ENCODE measurements at places on chromosomes 16 and 17.

DNA sequence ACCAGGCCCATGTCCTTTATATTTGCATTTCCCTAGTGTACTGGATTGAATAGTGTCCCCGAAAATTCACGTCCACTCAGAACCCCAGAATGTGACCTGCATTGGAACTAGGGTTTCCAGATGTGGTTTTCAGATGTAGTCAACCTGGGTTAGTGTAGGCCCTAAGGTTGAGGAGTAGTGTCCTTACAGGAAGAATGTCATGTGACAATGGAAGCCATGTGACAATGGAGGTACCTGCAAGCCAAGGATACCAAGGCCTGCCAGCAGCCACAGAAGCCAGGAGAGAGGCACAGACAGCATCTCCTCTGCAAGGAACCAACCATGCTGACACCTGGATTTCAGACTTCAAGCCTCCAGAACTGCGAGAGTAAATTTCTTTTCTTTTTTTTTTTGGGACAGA is 5.2 kb upstream of the PRR15L start:
- DNase-seq = no peak

DNA sequence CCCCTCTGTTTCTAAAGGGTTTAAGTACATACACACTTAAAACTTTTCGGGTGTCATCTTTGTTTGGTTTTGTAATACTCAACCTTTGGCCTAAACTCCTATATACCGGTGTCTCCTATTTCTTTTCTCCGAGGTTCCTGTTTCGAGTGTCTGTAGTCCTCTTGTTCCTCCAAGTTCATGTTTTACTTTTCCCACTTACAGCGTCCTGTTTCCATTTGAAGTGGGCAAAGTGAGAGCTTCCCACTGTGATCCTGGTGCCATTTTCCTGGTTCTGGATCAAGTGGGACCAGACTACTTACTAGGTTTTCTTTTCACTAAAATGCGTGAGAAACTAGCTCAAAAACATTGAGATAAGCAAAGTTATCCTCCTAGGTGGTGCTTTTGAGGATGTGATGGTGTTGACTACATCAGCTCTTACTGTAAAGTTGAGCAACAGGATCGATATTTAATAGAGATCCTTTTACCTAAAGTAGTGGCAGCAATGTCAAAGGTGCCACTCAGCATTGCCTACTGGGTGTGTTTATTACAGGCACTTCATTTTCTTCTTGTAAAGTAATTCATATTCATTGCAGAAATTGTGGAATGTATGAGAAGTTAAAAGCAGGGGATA is 1.3 kb downstream of the PSMD3 start:
- no peak for DNase-seq

GRCh38 chr17:3030096-3030495 is 33.3 kb downstream of the OR1D5 start:
- no peak for DNase-seq

DNA sequence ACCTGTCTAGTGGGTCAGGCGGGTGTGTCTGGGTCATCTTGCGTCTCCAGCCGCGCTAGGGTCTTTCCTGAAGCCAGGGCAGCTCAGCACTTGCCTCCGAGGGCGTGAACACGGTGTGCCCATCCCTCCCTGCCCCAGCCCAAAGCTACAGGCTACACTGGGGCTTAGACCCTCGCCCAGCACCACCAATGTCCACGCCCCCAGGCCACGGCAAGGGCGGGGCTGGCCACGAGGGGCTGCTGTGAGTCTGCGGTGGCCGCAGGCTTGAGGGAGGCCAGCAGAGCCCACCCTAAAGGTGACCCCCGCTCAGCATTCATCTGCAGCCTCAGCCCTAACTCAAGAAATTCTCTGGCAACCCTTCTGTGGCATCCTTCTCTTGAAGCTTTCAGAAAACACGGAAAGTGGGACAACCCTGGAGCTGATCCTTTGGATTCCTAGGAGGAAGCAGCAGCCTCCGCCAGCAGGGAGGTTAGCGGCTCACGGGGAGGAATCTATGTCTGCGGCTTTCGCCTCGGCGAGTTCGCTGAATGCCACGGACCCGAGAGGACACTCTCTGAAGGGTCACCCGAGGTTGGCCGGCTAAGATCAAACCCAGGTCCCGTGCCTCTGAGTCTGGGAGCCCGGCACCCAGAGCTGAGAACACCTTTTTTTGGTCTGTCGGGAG is 41.7 kb downstream of the TIMM22 start:
- no peak for DNase-seq

DNA sequence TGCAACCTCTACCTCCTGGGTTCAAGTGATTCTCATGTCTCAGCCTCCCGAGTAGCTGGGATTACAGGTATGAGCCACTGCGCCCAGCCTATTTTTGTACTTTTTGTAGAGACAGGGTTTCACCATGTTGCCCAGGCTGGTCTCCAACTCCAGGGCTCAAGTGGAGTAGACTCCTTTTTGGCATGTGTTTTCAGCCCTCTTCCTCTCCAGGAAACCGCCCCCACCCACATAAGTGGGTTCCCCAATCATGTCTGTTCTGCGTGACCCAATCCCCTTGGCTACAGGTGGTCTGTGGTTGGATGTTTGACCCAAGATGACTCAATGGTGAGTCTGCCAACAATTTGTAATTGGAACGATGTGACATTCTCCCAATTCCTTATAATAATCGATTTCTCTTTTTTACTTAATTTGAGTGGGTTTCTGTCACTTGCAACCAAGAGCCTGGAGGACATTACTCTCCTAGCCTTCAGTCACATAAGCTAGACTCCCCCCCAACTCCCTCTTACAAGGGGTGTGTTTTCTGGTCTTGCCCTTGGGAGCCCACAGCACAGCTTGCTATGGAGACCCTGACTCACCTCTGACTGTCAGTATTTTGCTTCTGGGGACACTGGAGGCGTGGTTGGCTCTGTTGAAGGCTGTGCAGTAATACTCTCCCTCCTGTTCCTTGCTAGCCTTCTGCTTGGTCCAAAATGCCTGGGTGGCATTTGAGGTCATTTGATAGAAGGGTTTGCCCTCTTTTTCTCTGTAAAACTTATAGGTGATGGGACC is 34.9 kb downstream of the PECAM1 start:
- no peak for DNase-seq

DNA sequence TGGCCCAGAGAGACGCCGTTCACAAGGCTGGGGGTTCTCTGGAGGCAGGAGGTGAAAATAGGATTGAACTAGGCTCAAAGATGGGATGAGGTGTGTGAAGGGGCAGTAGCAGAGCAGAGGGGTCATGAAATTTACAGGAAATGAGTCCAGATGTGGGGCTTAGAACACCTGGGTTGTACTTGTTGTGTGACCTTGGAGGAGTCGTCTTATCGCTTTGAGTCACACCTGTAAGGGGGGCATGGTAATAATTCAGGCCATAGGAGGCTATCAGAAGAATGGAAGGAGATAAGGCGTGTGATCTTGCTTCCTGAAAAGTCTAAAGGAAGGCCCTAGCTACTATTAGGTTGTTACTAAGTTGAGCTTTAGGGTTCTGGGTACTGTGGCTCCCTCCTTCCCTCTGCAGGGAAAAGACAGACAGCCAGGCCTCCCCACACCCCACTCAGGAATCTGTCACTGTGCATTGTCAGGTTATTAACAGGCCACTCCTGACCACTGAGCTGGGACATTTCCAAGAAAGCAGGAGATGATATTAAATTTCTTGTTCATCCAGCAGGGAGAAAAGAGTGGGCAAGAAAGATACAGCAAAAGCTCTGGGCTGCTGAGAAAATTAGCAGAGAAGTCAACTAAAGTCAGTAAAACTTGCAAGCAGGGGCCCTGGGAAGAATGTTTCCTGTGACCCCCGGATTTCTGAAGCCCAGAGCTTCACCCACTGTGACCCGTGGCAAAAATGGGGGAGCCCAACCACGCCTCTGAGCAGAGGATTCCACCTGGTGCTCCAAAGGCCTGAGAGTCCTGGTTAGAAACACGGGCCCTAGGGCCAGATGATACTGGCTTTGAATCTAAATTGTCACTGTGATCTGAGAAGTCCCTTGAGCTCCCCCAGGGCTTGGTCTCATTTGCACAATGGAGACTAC is 6.0 kb upstream of the CDC42EP4 start:
- no peak for DNase-seq

DNA sequence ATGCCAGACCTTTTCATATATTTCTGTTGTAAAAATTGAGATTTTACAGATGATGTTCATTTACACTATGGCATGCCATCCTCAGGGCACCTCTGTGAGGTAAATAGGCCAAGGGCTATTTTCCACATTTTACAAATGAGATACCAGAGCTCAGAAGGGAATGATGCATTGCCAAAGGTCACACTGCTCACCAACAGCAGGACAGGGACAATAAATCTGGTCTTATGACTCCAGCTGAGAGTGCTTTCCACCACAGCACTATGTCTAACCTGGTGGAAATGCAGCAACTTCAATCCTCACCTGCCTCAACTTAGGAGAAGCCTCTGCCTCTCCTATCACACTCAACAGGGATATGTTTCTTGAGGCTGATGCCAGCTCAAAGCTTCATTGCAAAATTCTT is 40.6 kb downstream of the GRIN2A start:
- no peak for DNase-seq

DNA sequence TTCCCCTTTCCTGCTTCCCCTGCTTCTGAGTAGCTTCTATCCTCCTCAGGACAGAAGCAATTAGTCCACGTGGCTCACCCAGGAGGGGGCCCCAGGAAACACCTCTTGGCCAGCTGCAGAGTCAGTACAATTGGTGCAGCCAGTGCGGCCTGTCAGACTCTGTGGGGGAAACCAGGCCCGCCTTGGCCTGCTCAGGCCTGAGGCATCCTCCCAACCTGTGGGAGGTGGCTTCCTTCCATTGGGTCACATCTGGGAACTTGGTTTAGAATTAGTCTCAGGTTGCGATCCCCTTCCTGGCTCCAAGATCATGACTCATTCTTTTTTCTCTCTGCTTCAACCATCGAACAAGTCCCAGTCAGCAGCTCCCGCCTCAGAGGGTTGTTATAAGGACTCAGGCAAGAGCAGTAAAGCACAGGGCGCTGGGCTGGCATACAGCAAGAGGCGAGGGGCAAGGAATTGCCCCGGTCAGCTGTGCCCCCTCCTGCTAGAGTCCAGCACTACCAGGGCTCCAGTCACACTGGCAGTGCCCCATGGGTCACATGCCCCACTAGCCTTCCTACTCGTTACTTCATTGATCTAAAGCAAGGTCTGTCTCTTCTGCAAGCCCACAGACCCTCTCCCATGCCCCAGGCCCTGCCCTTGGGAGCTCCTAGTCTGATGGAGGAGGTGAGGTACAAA is 8.1 kb upstream of the EPX start:
- no peak for DNase-seq

DNA sequence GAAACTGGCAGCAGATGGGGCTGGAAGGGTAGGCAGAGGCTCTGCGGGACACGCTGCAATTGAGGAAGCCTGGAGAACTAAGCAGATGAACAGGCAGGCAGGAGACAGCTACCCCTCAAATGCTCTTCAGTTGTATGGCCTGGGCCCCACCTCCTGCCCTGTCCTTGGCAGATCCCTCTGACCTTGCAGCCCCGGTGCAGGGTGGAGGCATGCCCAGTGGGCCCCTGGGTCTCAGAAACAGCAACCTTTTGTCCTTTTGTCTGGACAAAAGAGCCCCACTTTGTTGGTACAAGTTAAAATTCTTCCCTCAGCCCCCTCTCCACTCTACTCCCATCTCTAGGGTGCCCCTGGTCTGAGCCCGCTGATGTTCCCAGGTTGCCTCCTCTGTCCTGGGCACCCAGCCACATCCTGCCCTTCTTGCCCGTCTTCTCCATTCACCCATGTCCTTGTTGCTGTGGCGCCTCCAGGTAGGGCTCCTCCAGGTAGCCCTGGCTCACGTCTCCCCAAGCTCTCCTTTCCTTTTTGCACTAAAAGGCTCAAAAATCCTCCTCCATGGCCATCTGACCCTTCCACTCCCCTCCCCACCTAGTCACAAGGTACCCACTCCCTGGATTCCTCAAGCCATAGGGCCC is 136.8 kb downstream of the CLEC16A start:
- no peak for DNase-seq

DNA sequence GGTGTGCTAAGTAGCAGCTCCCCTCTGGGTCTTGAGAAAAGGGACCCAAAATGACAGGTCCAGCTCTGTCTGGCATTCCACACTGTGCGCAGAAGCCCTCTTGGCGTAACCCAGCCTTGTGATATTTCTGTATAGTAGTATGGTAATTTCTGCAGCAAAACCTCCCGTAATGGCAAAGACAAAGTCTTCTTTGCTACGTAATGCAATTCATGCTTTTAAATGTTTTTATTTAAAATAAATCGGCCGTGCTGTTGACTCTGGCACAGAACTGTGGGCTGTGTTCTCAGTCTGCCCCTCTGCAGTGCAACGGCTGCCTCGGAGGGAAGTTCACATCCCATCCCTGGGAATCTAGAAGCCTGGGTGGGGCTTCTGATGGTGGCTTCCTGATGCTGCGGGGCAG is 75.2 kb downstream of the ASIC2 start:
- DNase-seq = no peak

DNA sequence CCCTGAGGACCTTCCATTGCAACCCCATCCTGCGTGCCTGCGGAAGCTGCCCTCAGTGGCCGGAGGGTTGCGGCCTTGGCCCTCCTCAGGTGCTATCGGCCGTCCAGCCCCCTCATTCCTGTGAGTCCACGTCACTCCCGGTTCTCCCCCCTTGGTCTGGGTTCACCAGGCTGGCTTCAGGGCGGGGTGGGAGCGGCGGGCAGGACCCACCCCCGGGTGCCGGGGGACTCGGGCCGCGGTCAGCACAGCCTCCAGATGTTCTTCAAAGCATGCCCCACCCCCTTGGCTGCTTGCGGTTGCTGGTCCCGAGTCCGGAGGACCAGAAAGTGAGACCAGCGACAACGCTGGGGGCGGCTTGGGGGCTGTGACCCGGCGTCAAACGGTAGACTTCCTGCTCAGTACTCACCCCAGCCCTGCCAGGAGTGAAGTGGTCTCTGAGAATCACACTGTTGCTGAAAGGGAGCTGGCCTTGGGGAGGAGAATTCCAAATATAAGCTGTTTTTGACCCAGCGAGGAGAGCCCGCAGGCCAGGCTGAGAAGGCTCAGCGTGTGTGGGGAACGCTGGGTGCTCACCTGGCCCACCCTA is 4.5 kb downstream of the ZNF469 start:
- no peak for DNase-seq

DNA sequence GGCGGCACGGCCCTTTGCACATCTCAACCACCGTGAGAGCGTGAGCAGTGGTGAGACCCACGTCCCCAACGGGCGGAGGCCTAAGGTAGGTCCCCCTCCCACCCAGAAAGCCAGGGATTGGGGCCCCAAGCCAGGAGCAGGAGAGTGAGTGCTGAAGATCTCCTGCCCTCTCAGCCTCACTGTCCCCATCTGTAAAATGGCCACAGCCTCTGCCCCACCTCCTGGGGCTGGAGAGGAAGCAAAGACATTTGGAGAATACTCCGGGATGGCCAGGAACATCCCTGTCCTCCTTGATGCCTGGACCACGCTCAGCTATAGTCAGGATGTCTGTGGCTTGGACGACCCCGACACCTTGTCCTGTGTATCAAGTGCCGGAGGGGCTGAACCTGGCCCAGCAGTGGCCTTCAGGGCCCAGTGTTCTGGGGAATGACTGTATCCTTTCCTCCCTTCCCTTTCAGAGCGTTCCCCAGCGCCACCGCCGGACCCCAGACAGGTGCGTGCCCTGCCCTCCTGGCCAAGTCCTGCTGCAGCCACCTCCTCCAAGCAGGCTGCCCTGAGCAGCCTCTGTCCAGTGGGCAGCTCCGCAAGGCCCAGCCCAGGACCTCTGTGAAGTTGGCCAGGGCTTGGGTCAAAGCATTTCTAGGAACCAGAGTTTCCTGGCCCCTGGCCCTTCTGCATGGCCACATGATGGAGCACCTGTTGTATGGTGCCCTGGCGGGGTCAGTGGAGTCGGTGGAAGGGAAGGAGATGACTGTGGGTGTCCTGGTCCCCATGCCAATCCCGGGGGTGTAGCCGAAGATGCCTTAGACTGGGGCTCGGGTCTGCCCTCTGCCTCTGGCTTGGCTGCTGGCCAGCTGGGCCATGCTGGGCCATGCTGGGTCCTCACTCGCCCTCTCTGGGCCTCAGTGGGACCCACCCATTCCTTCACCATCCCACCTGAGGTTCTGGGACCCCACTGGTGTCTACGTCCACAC is 38.4 kb downstream of the ADCY7 start:
- DNase-seq = no peak
